ENCODE measurements at places on chromosomes 5 and 9.

DNA sequence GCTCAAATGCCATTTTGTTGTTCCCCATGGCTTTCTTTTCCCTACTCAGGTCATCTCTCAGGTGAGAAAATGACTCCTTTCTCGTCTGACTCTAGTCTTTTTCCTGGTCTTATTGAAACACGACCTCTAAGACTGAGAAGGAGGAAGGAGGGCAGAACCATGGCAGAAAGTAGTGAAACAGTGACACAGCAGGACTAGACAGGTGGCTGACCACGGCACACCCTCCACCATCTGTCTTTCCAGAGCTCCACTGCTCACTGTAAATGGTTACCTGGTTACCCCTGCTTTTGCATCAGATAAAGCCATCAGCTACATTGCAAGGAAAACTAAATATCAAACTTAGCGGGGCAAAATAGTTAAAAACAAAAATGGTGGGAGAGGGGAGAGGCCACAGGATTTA lies 30.9 kb downstream of the NR4A3 start:
- DNase-seq, result no peak

DNA sequence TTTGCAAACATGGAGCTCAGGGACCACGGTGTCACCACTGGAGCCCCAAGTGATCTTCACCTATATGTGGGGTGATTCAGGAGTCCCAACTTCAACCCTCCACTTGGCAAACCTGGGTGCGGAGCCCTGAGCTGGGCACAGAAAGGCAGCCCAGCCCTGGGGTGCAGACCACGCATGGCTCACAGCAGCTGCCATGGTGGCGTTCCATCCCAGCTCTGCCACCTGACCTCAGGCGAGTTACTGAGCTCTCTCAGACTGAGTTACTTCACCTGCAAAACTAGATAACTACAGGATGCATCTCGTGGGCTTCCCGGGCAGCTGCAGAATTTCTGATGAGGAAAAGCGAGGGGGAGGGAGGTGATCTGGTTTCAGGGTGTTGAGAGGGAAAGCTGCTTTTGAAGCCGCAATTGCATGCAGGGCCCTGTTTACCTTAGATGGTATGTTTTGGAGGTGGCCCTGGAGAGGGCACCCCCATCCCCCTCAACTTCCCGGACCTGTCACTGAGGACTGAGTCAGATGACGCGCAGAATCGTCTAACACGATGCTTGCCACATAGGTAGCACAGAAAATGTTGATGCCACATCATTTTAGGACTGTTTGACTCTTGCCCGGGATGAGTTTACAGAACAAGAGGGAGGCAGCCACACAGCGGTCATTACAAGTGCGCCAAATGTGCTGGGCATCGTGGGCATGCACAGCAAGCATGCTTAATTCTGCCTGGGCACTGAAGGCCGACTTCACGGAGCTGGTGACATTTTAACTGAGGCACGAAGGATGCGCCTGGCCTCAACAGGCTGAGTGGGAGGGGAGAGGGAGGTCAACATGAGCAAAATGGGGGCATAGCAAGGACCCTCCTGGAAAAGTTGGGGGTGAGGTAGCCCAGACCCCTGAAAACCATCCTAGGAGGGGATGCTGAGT lies 154.6 kb downstream of the COL23A1 start:
- no peak for DNase-seq

- no peak for DNase-seq
These were observed 1.2 kb upstream of the NSD1 start for GRCh38 chr5:177132136-177133095.

GRCh38 chr5:134892282-134892681 lies 12.6 kb upstream of the PCBD2 start:
- no peak for DNase-seq

- DNase-seq, result no peak
These were observed 145.7 kb downstream of the ARHGAP26 start for GRCh38 chr5:142915813-142916424.

- DNase-seq, result no peak
These were observed 249.6 kb downstream of the PDZD2 start for GRCh38 chr5:31888564-31888963.

DNA sequence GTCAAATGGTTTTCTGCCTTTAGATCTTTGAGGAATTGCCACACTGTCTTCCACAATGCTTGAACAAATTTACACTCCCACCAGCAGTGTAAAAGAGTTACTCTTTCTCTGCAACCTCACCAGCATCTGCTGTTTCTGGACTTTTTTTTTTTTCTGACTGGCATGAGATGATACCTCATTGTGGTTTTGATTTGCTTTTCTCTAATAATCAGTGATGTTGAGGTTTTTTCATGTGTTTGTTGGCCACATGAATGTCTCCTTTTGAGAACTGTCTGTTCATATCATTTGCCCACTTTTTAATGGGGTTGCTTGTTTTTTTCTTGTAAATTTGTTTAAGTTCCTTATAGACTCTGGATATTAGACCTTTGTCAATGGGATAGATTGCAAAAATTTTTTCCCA lies 129.2 kb upstream of the PTGER4 start:
- DNase-seq, result no peak

GRCh38 chr9:86486891-86487837 lies 133.0 kb upstream of the TUT7 start:
- DNase-seq, result no peak

- DNase-seq, result no peak
These were observed 273.7 kb downstream of the DIRAS2 start for GRCh38 chr9:90368928-90369327.

DNA sequence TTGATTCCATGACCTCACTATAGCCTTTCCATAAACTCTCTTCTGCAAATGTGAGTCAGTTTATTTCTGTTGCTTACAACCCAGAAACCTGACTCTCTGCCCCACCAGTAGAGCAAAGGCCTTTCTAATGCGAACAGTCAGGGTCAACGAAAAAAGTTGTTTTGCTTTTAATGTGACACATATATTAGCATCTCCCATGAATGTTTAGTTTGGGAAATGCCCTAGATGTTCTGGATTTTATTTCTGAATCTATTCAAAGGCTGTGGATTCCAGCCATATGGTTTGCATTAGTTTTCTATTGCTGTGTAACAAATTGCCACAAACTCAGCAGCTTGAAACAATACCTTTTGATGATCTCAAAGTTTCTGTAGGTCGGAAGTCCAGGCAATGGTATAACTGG lies 193.5 kb downstream of the GNA14 start:
- no peak for DNase-seq

DNA sequence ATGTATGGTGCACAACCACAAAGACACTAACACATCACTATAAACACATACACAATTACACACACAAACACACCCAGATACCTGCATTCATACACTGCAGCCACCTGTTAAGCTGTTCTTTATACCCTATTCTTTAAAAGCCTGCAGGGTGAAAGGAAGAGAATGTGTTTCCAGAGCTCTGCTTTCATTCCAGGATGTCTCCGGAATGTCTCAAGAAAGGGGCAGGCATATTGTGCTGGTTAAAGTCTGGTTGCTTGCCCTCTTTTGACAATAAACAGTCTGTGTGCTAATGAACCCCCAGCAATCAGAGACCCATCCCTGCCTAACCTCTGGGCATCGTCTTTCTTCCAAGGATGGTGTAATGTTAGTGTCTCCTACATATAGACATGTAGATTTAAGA lies 181.6 kb downstream of the EPB41L4A start:
- DNase-seq, result no peak

DNA sequence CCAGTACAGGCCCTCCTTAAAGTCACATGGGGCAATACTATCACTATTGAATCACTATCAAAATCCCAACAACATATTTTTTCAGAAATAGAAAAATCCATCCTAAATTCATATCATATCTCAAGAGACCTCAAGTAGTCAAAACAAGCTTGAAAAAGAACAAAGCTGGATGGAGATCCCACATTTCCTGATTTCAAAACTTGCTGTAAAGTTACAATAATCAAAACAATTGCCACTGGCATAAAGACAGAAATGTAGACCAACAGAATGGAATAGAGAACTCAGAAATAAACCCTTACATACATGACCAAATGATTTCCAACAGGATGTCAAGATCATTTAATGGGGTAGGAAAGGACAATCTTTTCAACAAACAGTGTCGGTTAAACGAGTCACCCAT lies 41.3 kb upstream of the CDKN2AIPNL start:
- no peak for DNase-seq

DNA sequence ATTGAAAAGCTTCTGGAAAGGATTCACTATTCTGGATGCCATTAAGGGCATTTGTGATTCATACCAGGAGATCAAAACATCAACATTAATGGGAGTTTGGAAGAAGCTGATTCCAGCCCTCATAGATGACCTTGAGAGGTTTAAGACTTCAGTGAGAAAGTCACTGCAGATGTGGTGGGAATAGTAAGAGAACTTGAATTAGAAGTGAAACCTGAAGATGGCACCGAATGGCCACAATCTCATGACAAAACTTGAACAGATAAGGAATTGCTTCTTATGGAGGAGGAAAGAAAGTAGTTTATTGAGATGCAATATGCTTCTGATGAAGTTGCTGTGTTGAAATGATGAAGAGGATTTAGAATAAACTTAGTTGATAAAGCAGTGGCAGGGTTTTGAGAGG lies 254.6 kb upstream of the SLC24A2 start:
- no peak for DNase-seq

- DNase-seq, result no peak
These were observed 100.6 kb downstream of the LHFPL2 start for GRCh38 chr5:78547731-78548615.

GRCh38 chr9:96853781-96854650 lies at the start of gene ZNF782:
ZNF782 (minus strand) TSS chr9:96854514; CDS start chr9:96851961, 2,553 bp downstream.
- DNase-seq, result peak; percentile 69

DNA sequence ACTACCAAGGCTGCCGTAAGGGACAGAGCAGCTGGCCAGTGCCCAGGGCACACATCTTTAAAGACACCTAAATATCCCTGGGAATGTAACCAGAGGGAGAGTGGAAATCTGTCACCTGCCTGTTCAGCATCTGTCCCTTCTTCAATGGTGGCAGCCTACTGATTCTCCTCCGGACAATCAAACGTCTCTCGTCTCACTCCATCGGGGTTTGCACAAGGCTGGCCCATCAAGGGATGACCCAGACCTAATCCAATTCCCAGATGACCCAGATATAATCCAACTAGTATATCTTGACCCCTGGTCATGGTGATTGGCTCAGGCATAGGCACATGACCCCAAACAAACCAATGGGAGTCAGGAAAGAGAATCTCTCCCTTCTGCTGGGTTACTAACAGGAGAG lies 93.5 kb downstream of the HRH2 start:
- DNase-seq, result no peak

GRCh38 chr5:142295084-142295758 lies 29.6 kb downstream of the SPRY4 start:
- no peak for DNase-seq

- DNase-seq, result no peak
These were observed 419.8 kb downstream of the PLK2 start for GRCh38 chr5:58040044-58040443.

DNA sequence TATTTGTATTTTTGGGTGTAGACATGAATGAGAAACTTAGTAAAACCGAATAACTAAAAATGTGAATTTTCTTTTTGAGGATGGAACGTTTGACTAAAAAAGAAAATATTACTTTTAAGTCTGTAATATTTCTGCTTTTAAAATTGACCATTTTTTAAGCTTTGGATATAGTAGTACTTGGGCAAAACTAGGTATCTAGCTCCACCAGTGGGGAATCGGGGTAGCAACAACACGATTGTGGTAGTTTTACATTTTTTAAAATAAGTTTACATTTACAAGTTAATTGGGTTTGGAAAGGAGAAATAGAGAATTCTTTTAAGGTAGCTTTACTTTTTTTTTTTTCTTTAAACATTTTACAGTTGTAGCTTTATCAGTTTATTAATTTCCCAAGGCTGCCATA lies 154.4 kb downstream of the MAN2A1 start:
- DNase-seq, result no peak
